IMR-90 (cell line): ENCODE measurements at places on chromosomes 1 and 21. TPM values are rescaled to one million over a fixed set of nuclear protein-coding genes. Genes with fewer than 3 reads are reported as not detected.

Gene ERRFI1
- total RNA-seq = 101 and 106 TPM in 2 replicates

Gene BGLAP
- total RNA-seq = not detected in 2 replicates

Gene NADK
- total RNA-seq = 12.5 and 13.6 TPM in 2 replicates

Gene RAB25
- total RNA-seq = not detected in 2 replicates

Gene AUNIP
- total RNA-seq = 3.9 and 5.0 TPM in 2 replicates

Gene FCRL1
- total RNA-seq = not detected in 2 replicates

Gene PRRC2C
- total RNA-seq = 58.3 and 66.4 TPM in 2 replicates

Gene CYP4A22
- not detected in 2 replicates for total RNA-seq

Gene PLPP3
- 46.4 and 56.6 TPM in 2 replicates for total RNA-seq

Gene FAM151A
- not detected in 2 replicates for total RNA-seq

Gene PLD5
- not detected in 2 replicates for total RNA-seq

Gene NR0B2
- total RNA-seq = not detected in 2 replicates

Gene NUF2
- 18.5 and 23.6 TPM in 2 replicates for total RNA-seq

Gene MYOM3
- total RNA-seq = not detected in 2 replicates

Gene ATXN7L2
- total RNA-seq = 1.3 and 1.7 TPM in 2 replicates

Gene CHIA
- not detected in 2 replicates for total RNA-seq
